ENCODE measurements at places on chromosomes 7 and 10. TPM values are rescaled to one million over a fixed set of nuclear protein-coding genes. Genes with fewer than 3 reads are reported as not detected.

GRID2IP gene
- polyA plus RNA-seq: not detected

SLC29A4 gene
- 0.67 TPM for polyA plus RNA-seq

KEL gene
- 5.0 TPM for polyA plus RNA-seq

UNCX gene
- polyA plus RNA-seq: not detected

POM121C gene
- polyA plus RNA-seq: 9.1 TPM

ASAH2 gene
- 0.06 TPM for polyA plus RNA-seq

CPA1 gene
- polyA plus RNA-seq: 0.79 TPM

DRGX gene
- polyA plus RNA-seq: 0.03 TPM

AASS gene
- polyA plus RNA-seq: 2.5 TPM

RAPGEF5 gene
- 11.1 TPM for polyA plus RNA-seq

LIPM gene
- not detected for polyA plus RNA-seq

DNA sequence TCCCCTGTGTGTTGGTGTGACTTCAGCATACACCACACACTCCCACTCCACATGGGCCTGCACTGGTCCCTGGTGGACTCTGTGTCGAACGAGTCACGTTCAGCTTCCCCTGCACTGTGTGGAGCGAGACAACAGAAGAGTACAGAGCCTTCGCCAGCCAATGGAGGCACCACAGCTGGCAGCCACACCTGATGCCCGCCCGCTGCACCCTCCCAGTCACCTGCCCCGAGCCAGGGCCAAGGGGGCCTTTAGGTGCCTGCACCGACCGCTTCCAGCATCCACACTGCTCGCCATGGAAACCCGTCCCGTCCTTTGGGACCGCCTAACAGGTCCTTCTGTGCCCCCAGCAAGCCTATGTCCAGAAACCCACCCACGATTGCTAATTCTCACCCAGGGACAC lies 9.2 kb downstream of the FOXL3 start:
- no peaks in the 10 kb centered on the region for H3K4me1 ChIP-seq
- H3K36me3 ChIP-seq: no peaks in the 10 kb centered on the region
- H3K4me3 ChIP-seq: no peak overlapping the region
- H3K27me3 ChIP-seq: no peaks in the 10 kb centered on the region
- DNase-seq: peak; percentile 47
- H3K27ac ChIP-seq: no peak overlapping the region

GRCh38 chr10:49679480-49679893 lies at the start of gene C10orf53:
C10orf53 (plus strand) TSS chr10:49679651; CDS start chr10:49679698, 47 bp downstream.
- no peak for DNase-seq
- H3K27me3 ChIP-seq: peaks cover 50% of the 10 kb centered on the region
- H3K36me3 ChIP-seq: no peaks in the 10 kb centered on the region
- H3K27ac ChIP-seq: no peak within 1 kb of the TSS

DNA sequence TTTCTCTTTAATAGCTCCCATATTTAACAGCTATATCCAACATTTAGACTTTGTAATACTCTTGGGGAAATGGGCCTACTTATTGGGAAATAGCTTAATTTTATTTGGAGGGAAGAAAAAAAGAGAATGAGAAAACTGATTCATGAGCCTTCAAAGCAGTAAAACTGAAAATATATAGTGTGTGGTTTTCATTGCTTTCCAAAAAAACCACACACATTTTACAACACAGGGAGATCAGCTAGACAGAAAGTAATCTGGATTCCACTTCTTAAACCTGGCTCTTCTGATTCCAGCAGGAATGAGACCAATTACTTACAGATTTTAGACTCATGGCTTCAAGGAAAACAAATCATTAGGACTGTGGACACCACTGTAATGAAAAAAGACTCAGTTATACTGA lies 48.7 kb downstream of the CH25H start:
- H3K27me3 ChIP-seq: no peaks in the 10 kb centered on the region
- no peak overlapping the region for H3K4me3 ChIP-seq
- H3K36me3 ChIP-seq: no peaks in the 10 kb centered on the region
- no peak overlapping the region for H3K27ac ChIP-seq
- peaks cover 4% of the 10 kb centered on the region for H3K4me1 ChIP-seq

DNA sequence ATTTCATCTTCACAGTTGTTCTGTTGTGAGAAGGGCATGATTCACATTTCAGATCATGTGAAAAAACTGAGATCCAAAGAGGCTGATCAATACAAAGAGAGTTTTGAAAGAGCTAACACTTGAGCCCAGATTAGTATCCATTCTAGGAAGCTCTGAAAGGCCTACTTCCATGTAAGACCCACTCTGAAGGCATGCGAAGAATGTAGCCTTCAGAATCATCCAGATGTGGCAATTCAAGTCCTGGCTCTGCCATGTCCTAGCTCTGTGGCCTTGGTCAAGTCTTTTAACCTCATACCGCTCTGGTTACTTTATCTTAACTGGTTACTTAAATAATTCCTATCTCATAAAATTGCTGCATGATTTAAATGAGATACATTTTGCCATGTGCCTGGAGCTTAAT lies 111.1 kb downstream of the FZD1 start:
- DNase-seq: no peak
- H3K4me1 ChIP-seq: no peaks in the 10 kb centered on the region
- H3K27me3 ChIP-seq: no peaks in the 10 kb centered on the region
- H3K27ac ChIP-seq: no peak overlapping the region

DNA sequence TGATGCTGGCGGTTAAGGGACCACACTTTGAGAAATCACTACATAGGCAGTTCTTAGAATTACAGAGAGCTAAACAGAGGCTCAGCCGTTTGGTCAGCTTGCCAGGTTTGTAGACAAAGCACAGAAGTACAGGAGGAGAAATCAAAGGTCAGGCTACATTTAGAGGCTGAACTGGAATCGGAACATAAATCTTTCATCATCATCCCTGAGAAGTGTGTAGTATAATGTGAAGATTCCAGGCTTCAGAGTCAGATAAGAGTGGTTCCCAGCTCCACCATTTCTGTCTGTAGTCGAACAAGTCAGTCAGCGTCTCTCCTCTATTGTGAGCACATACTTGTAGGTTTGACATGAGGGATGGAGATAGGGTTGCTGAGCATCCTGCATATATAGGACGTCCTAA lies 18.9 kb downstream of the CDK1 start:
- H3K27ac ChIP-seq: no peak overlapping the region
- no peak overlapping the region for H3K4me3 ChIP-seq
- DNase-seq: no peak
- no peaks in the 10 kb centered on the region for H3K36me3 ChIP-seq
- no peaks in the 10 kb centered on the region for H3K27me3 ChIP-seq

DNA sequence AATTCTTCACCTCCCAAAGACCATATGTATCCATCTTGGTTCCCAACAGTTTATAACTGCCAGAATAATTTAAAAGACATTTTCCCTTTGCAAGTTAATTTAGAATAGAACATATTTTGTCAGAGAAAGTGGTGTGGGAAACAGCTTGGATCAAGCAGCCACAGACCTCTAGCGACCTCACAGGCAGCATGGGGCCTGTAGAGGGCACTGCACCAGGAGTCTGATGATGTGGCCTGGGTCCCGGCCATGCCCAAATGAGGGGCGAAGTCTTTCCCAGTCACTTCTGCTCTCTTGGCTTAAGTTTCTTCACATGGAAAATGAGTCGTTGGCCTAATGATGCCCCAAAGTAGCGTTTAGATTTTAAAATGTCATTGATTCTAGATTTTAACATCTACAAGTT lies 243.2 kb downstream of the SDK1 start:
- H3K27ac ChIP-seq: no peak overlapping the region
- no peaks in the 10 kb centered on the region for H3K4me1 ChIP-seq
- no peaks in the 10 kb centered on the region for H3K27me3 ChIP-seq
- no peak for DNase-seq
- no peak overlapping the region for H3K4me3 ChIP-seq

DNA sequence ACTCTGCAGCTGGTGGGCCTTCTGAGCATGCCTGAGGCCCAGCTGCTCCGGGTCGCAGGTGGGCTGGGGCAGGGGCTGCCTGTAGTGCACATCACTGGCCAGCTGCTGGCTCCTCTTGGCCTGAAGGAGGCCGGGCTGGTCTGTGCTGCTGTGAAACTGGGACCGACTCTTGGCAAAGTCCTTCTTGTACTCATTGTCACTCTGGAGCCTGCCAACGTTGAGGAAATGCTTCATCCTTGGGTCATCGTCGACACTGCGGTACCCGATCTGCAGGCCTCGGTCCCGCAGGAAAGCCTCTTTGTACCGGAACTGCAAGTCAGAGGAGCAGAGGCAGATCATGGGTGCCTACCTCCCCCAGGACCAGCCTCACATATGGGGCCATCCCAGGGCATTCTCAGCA lies 37.7 kb downstream of the HABP2 start:
- H3K27me3 ChIP-seq: peaks cover 3% of the 10 kb centered on the region
- no peak for DNase-seq
- no peak overlapping the region for H3K27ac ChIP-seq

- no peaks in the 10 kb centered on the region for H3K27me3 ChIP-seq
- no peak for DNase-seq
These were observed 557.4 kb upstream of the VSTM2A start for GRCh38 chr7:53984776-53985175.

DNA sequence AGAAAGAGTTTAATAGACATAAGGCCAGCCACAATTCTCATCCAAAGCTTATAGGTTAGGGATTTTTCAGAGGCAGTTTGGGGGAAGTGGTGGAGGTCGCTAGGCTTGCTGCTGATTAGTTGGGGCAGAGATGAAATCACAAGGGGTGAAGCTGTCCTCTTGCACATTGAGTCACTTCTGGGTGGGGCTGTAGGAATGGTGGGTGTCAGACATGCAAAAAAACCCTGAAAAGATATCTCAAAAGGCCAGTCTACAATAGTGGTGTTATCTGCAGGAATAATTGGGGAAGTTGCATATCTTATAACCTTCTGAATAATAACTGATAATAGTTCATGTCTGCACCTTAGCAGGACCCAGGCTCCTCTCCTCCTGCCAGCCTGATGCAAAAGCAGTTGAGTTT lies 2.1 kb downstream of the FAM24B start:
- H3K27ac ChIP-seq: no peak overlapping the region
- H3K4me1 ChIP-seq: peaks cover 4% of the 10 kb centered on the region
- H3K36me3 ChIP-seq: no peaks in the 10 kb centered on the region
- peaks cover 6% of the 10 kb centered on the region for H3K27me3 ChIP-seq
- H3K4me3 ChIP-seq: no peak overlapping the region

DNA sequence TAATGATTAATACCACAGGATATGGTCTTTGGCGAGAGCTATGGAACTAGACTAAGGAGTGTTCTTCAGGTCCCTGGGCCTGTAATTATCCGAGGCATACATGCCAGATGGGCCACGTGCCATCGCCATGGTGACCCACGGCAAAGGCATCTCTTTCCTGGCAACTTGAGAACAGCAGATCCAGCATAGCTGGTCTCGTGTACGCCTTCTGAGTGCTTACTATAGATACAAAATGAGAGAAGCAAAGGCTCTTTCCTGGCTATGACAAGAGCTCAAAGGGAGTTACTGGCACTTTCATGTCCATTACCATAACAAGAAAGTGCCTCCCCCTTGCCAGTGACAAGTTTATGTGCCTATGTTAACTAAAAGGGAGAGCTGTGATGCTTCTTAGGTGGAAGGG lies 26.0 kb upstream of the GLI3 start:
- H3K27me3 ChIP-seq: no peaks in the 10 kb centered on the region
- H3K4me1 ChIP-seq: no peaks in the 10 kb centered on the region
- no peak overlapping the region for H3K27ac ChIP-seq

DNA sequence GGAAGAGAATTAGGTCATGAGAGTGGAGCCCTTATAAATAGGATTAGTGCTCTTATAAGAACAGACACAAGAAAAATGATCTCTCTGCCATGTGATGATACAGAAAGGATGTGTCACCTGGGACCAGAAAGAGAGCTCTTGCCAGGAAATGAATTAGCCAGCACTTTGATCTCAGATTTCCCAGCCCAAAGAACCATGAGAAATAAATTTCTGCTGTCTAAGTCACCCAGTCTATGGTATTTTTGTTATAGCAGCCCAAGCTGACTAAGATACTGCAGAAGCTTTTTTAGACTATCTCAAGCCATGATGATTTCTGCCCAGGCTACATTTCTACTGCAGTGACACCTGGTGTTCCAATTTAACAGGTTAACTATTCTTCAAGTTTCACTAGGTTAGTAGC lies 84.8 kb downstream of the RSU1 start:
- H3K27ac ChIP-seq: no peak overlapping the region
- DNase-seq: no peak
- no peak overlapping the region for H3K4me3 ChIP-seq
- no peaks in the 10 kb centered on the region for H3K36me3 ChIP-seq

DNA sequence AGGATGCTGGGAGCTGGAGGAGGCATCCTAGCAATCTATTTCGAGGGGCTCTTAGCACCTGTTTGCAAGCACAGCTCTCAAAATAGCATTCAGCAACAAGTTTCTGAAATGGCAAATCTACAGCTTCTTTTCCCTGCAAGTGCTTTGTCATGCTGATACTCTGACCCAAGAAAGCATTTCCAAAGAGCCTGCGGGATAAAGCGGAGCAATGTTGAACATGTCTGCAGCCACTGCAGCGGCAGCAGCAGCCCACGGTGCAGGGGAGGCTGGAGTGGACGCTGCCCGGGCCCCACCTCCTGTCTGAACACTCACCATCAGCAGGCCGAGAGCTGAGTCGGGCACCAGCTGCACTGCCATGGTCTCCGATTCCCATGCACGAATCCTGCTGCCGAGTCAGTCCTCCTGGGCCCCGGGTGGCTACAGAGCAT lies 964 bp downstream of the FRMD4A start:
- no peak overlapping the region for H3K27ac ChIP-seq
- no peak overlapping the region for H3K4me3 ChIP-seq
- DNase-seq: no peak
- peaks cover 4% of the 10 kb centered on the region for H3K4me1 ChIP-seq

- no peak for DNase-seq
- no peaks in the 10 kb centered on the region for H3K4me1 ChIP-seq
- H3K4me3 ChIP-seq: no peak overlapping the region
- no peaks in the 10 kb centered on the region for H3K36me3 ChIP-seq
- no peaks in the 10 kb centered on the region for H3K27me3 ChIP-seq
These were observed 188.7 kb downstream of the CACNB2 start for GRCh38 chr10:18328941-18329340.

- no peaks in the 10 kb centered on the region for H3K27me3 ChIP-seq
- H3K36me3 ChIP-seq: no peaks in the 10 kb centered on the region
- H3K27ac ChIP-seq: no peak overlapping the region
- no peak for DNase-seq
- no peak overlapping the region for H3K4me3 ChIP-seq
- H3K4me1 ChIP-seq: no peaks in the 10 kb centered on the region
These were observed 265.2 kb upstream of the PHF14 start for GRCh38 chr7:10708447-10708846.

GRCh38 chr7:24572393-24572996 lies 757 bp upstream of the PALS2 start:
- peaks cover 27% of the 10 kb centered on the region for H3K4me1 ChIP-seq
- DNase-seq: peak; percentile 81
- no peaks in the 10 kb centered on the region for H3K27me3 ChIP-seq
- peak overlapping the region; percentile 31 for H3K27ac ChIP-seq

DNA sequence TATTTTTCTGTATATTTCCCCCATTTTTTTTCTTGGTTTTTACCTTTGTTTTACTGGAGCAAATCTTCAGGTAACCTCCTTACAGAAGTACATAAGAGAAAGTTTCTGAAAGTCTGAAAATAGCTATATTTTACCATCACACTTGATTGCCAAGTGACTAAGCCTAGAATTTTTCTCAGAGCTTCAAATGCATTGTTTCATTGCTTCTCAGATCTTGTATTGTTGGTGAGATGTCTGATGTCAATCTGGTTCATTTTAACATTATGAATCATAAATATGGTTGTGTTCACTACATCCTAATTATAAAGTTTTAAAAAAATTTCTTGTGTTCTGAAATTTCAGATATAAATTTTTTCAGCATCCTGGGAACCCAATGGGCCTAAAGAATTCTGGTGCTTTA lies 228.2 kb downstream of the AHR start:
- H3K4me1 ChIP-seq: peaks cover 4% of the 10 kb centered on the region
- H3K4me3 ChIP-seq: no peak overlapping the region
- DNase-seq: no peak
- no peak overlapping the region for H3K27ac ChIP-seq

- H3K36me3 ChIP-seq: peaks cover 13% of the 10 kb centered on the region
- H3K27ac ChIP-seq: no peak overlapping the region
- no peak overlapping the region for H3K4me3 ChIP-seq
- H3K4me1 ChIP-seq: no peaks in the 10 kb centered on the region
- DNase-seq: no peak
- no peaks in the 10 kb centered on the region for H3K27me3 ChIP-seq
These were observed 59.5 kb downstream of the AGK start for GRCh38 chr7:141610671-141611070.
